ENCODE measurements at places on chromosomes 12 and 14. TPM values are rescaled to one million over a fixed set of nuclear protein-coding genes. Genes with fewer than 3 reads are reported as not detected.

The VWF gene
- 0.31 TPM for total RNA-seq

The SDR9C7 gene
- total RNA-seq, result not detected

- no peak for DNase-seq
Observed at GRCh38 chr12:108820707-108821406, 36.5 kb downstream of the SSH1 start.

- DNase-seq, result no peak
Observed at GRCh38 chr12:4997939-4998338, 45.7 kb upstream of the KCNA5 start.

The GALNT6 gene
- total RNA-seq, result 20.2 TPM

The CCDC38 gene
- not detected for total RNA-seq

DNA sequence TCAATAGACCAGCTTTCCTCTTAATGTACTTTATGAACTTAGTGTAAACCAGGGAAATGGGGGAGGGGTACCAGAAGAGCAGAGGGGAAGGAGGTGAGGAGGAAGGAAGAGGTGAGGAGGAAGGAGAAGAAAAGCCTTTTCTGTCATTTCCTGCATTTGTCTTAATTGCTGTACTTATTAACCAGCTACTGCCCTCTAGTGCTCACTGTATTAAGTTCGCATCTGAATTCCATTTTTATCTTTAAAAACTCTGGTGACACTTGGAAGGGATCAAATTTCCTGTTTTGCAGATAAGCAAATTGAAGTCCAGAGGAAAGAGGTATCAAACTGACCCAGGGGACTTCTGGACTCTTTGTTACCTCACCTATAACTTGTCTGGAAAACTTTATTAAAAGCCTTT, 22.2 kb downstream of the MANSC1 start:
- DNase-seq, result peak; percentile 88

DNA sequence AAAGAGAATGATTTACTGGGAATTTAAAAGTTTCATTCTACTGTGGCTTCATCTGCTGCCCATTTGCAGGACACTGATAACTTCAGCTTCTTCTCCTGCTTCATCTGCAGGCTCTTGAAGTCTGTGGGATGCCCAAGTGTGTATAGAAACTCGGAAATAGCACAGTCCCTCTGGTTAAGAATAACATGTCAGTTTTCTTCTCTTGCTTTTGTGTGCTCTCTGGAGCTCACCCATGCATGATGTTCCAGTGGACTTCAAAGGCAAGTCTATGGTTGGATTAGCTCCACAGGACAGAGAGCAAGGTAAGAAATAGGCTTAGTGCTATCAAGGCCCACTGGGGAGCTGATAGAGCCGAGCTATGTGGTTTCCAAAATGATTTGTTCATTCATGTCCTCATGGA, 13.7 kb downstream of the RMST start:
- DNase-seq, result no peak

The IL31 gene
- not detected for total RNA-seq
